GM12891 (cell line): ENCODE measurements at places on chromosomes 11 and 22.
A peak's percentile ranks its signal among the peaks of the same experiment; 100 is the strongest.

DNA sequence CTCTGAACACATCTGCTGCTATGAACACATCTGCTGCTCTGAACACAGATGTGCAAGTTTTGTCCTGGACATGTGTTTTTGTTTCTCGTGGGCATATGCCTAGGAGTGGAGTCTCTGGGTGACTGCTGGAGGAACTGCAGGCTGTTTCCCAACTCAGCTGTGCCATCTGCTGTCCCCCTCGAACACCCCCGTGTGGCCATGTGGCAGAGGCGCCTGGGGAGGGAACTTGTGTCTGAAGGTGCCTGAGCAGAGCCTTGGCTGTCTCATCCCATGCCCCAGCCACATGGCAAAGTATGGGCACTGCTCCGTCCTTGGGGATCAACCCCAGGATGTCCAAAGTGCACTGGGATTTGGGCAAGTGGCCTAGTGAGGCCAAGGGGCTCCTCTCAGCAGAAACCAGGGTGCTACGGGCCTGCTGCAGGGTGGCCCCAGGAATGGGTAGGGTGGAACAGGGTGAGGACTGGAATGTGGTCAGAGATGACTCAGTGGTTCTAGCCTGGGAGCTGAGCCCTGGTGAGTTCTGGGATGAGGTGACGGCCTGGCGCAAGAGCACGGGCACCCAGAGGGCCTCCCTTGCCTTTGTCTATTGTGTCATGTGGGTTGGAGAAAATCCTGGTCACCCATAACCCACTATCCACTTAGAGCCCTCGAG, 14.7 kb downstream of the GATD1 start:
- DNase-seq: no peak

GRCh38 chr11:130874955-130875531, 41.2 kb downstream of the SNX19 start:
- no peak for DNase-seq

- no peak for DNase-seq
Measured at GRCh38 chr11:24406389-24406788, 90.5 kb upstream of the LUZP2 start.

DNA sequence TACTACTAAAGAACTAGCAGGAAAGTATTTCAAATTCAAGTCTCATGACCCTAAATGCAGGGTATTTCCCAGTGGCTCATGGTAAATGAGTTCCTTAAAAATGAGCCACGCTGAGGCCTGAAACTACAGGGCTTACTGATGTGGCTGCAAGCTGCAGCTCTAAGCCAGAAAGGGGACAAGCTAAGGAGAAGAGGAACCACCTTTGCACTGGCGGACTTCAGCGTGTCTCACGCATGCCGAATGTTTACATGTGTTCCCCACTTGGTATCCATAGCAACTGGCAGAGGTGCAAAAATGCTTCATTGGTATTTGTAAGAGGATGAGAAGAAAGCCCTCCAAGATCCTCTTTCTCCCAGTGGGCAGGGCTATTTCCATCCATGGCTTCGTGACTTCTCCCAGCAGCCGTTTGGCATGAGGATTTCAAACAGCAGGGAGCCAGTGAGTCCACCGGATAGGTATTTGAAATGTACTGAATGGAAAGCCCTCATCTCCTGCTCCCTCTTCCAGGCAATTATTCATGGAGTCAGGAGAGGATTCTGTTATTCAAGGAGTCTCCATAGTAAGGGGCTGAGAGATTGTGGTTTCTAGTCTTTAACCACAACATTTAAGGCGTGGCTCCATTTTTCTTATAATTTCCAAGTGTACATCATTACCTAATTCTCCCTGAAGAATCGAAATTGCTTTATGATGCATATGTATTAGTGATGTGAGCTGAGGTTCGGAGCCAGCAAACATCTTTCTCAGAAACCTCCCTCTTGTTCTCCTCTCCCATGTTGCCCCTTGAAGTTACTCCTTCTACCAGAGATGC, 55.3 kb upstream of the CD44 start:
- DNase-seq: peak; percentile 45

DNA sequence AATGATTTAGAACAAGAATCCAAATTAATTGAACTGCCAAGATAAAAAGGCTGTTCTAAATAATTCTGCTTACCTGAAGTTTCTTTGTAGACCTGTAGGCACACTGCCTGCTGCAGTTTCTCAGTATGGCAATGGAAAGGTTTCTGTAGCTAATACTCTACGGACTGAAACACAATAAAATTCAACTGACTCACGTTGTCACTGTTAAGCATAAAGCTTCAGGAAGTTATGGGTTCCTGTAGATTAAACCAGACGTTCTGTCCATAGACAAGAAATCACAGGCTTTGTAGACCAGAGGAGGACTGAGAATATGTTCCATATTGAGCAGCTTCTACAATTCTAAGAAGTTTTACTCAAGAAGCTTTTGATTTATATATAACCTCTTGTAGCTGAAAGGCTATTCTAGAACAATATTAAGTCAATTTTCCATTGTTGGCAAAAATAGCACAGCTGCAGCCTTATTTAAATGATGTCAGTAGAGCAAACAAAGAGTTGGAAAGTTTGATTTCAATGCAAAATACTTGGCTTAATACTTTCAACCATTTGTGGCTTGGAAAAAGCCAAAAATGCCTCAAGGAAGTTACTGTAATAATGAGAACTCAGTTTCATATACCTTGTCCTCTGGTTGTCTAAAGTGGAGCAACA, at the start of gene GLYATL2:
Gene GLYATL2, minus strand, starts transcription at position 344 of the 645 bp plus-strand sequence. CDS start 5,092 bp downstream, outside the sequence.
- no peak for DNase-seq

GRCh38 chr22:27150544-27150941, 493.2 kb downstream of the MIAT start:
- no peak for DNase-seq

GRCh38 chr11:49851971-49852389, 100.2 kb upstream of the OR4C13 start:
- no peak for DNase-seq

DNA sequence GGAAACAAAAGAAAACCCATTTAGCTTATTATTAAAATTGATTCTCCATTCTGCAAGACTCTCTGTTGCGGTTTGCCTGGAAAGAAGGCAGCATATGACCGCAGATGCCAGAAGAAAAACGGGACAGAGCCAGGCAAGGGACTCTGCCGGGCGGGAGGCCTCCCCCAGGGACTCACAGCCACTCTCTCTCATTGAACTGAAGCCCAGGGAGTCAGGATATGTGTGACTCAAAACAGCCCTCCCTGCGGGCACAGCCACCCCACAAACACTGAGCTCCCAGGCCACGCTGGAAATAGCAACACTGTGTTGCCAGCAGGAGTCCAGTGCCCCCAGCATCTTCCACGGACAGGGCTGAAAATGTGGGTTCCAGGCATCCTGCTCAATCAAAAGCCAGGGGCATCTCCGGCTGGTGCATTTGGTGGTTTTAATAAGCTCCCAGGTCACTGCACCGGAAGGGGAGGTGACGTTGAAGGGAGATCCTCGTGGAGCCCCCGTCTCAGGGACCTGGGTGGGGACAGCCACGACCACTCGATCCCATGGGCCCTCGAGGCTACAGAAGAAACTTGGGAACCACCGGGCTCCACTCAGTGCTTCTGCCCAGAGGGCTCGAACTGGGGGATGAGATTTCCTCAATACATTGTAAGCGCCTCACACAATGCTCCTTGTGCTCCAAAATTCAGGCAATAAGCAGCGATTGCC, 624.5 kb downstream of the TBC1D22A start:
- no peak for DNase-seq

DNA sequence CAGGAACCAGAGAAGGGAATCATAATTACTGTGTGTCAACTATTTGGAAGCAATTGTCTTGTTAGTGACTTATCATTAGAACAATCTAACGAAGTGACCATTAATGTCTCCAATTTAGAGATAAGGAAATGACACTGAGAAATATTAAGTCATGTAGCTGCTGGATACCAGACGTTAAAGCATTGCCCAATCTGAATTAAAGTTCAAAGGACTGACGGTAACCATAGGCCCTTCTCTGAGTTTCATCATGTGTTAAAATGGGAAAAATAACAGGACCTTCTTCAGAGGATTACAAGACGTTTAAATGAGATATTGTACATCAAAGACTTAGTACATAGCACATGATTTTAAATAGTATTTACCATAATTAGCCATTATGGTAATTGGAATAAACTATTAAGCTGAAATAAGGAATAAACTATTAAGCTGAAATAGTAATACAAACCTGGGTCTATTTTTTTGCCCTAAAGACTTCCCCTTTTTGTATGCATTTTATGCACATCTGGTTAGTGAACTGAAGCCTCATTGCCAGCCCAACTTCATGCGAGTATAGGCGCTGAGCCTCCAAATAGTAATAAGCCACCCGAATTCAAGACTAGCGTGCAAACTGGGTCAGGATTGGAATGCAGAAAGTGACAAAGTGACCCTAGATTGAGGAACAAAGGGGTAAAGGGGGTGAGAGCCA, 41.0 kb downstream of the GLYATL1 start:
- DNase-seq: no peak

GRCh38 chr22:28734393-28734792, 7.2 kb downstream of the CHEK2 start:
- DNase-seq: no peak

DNA sequence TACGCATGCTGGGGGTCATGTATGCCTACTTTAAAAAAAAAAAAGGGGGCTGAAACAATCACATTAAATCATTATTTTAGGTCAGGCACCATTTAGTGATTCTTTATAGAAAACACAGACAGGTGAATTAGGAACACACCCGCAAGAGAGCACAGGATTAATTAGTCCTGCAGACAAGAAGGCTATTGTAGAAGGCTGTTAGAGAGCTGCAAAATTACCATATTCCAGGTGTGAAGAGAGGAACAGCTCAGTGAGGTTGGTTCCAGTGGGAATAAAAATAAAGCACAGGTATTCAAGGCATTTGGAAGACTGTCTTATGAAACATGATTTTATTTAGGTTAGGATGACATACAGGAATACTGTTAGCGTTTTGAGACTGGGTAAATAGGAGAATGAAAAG, 649.1 kb downstream of the OPCML start:
- DNase-seq: no peak
